Naive thymus-derived CD4-positive, alpha-beta T cell (primary cell): ENCODE measurements at places on chromosomes 2 and 18. TPM values are rescaled to one million over a fixed set of nuclear protein-coding genes. Genes with fewer than 3 reads are reported as not detected.

Gene SP140L
- polyA plus RNA-seq: 42.4 TPM

Gene CD8B2
- not detected for polyA plus RNA-seq

Gene FIGN
- polyA plus RNA-seq: not detected

Gene SPC25
- polyA plus RNA-seq: not detected
